ENCODE measurements at places on chromosomes 13 and 19. TPM values are rescaled to one million over a fixed set of nuclear protein-coding genes. Genes with fewer than 3 reads are reported as not detected.

DNA sequence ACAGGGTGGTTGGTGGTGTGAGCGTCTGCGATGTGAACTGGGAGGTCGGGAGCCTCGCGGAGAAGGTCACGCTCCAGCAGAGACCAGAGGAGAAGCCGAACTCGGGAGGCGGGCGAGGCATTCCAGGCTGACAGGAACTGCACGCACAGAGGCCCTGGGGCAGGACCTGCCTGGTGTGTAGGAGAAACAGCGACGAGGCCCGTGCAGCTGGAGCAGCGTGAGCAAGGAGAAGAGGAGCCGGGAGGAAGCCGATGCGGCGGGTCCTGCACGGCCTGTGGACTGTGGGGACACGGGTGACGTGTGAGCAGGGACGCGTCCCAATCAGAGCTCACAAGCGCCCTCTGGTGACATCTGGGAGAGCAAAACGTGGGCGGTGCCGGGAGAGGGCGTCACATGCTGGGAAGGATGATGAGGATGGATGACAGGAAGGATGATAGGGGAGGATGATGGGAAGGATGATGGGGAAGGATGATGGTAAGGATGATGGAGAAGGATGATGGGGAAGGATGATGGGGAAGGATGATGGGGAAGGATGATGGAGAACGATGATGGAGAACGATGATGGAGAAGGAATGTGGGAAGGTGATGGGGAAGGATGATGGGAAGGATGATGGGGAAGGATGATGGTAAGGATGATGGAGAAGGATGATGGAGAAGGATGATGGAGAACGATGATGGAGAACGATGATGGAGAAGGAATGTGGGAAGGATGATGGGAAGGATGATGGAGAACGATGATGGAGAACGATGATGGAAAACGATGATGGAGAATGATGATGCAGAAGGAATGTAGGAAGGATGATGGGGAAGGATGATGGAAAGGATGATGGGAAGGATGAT is 16.1 kb upstream of the MADCAM1 start:
- peak; percentile 28 for DNase-seq

DNA sequence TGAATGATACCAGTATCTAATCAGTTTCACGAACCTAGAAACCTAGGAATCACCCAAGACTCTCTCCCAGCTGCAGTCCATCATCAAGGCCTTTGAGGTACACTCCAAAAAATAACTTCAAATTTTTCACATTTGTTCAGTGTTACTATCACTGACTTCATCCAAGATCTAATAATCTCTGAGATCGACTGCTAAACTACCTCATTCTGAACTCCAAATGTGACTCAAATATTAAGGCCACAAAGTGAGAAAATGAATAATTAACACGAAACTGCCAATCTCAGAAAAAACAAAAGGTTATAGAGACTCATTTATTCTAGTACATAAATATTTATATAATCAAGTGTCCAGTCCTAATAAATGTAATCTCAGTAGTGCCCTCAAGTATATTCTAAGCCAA is 430.3 kb upstream of the ATXN8OS start:
- no peak for DNase-seq

DNA sequence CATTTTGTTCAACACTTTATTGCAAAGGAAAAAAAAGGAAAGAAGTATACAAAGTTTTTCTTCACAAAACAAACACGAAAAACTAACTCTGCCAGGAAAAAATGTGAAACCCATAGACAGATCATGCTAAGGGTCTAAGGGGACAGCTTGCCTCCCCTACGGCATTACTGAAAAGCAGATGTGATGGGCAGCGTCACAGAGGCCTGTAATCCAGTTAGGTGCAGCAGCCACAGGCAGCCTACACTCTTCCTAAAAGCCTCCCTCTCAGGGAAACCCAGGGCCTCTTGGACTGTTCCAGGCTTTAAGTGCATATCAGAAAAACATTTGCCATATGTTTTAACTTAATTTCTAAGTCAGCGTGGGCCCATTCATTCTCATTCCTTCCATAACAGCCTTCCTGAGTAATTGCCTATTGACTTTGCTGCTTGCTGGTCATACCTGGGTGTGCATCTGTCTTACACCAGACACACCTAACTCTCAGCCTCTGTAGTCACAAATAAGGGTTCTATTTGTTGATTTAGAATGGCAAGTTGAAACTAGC is 135.7 kb upstream of the SERP2 start:
- peak; percentile 81 for DNase-seq

DNA sequence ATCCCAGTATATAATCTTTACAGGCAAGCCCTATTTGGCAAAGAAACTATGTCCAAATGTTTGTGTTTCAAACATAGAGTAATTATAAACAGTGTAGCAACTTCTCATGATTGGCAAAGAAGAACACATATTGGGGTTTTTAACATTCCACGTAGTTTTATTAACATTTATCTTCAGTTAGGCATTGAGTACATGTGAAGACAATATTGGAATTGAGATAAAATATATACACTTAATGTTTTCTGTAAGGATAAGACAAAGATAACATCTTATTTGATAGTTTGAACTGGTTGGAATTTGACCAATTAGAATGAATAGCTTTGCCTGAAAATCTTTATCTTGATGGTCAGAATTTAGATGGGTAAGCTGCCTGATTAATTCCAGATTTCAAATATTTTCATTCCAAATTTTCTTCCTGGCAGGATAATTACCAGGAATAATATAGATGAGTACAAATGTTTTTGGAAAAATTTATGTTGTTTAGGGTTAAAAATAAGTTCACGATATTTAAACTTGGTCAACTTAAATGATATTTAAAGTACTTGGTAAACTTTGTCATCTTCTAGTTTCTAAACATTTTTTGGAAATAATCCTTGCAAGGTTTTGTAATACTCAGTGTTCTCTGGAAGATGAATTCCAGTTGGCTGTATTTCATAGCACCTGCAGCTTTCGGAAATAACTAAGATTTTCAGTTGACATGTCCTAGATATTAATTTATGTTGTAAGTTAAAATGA is 536.5 kb upstream of the SPRY2 start:
- DNase-seq = no peak

The ERICH4 gene
- polyA plus RNA-seq = not detected

The ZNF578 gene
- polyA plus RNA-seq = 0.16 TPM

DNA sequence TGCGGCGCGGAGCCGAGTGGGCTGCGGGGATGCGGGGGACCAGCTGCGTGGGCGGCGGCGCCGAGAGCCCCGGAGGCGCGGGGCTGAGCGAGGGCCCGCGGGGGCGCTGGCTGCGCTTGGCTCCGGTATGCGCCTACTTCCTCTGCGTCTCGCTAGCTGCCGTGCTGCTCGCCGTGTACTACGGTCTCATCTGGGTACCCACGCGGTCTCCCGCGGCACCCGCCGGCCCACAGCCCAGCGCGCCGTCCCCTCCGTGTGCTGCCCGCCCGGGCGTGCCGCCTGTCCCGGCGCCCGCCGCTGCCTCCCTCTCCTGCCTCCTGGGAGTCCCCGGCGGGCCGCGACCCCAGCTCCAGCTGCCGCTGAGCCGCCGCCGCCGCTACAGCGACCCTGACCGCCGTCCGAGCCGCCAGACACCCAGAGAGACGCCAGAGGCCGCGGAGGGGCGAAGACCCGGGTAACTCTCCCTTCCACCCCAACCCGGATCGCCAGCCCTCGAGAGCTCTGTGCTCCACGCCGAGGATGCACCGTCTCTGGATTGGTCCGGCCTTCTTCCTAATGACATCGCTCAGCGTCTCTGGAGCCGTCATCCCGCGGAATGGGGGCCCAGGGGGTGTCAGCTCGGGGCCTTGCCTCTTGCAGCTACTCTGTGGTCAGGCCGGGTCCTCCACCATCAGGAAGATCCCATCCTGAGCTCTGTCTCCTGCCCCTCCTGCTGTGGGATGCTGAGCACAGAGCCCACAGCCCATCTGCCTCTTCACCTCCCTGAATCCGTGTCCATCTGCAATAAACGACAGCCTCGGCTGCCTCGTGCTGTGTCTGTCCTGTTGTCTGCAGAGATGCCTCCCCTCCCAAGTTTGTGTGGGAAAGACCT is 441 bp downstream of the INAFM1 start:
- DNase-seq = no peak

The FXYD1 gene
- polyA plus RNA-seq = 0.17 TPM

The ZNF723 gene
- polyA plus RNA-seq = not detected

DNA sequence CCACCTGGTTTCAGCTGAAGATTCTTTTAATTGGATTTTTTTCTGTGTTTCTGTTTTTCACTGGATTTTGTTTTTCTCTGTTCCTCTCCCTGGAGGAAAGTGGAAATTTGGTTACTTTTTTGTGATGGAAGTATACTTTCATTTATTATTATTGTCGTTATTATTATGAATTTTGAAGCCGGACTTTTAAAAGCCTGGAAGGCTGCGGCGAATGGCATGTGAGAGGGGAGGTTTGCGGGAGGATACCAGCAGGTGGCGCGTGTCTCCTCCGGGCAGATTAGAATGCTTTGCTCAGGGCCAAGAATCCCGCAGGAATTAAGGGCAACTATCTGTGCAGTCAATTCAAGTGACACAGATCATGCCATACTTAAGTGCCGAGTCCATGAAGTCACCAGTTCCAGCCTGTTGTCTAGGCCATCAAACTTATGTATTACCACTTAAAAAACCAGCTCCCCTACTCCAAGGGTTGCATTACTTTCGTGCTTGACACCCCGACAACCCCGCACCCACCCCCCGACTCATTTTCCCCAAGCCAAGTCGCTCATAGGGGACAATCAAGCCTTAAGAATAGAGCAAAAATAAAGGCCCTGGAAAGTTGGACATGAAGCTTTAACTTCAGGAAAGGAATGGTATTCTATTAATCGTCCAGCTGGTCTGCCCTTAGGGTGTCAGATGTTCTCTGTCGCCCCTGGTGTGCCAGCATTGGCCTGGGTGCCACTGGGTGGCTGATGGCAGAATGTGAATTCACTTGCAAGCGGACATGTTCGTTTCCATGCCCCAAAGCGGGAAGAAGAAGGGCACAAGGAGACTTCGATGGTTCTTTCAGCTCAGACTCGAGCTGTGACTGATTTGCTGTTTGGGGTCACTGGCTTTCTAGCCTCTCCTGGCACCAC is 1.3 kb upstream of the LRCH1 start:
- DNase-seq = peak; percentile 56

The IGFL4 gene
- polyA plus RNA-seq = not detected

DNA sequence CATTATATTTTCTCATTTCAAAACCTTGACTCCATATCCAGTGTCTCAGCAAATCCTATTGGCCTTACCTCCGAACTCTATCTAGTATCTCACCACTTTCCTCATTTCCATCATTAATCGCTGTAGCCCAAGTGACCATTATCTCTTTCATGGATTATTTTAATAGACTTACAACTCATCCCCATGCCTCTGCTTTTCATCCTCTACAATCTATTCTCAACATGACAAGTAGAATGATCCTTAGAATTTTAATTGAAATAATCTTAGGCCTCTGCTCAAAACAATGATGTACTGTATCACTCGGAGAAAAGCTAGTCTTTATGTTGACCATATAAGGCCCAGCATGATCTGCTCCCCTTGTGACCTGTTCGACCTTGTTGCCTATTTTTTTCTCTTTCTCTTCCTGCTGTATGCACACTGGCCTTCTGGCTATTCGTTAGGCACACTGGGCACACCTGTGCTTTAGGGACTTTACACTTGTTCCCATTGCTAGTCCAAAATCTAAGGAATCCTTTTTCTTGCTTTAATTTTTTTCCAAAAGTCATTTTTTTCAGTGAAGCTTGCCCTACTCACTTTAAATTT is 21.4 kb downstream of the DNAJC15 start:
- DNase-seq = no peak

The ZNF682 gene
- not detected for polyA plus RNA-seq

The RETN gene
- polyA plus RNA-seq = not detected

DNA sequence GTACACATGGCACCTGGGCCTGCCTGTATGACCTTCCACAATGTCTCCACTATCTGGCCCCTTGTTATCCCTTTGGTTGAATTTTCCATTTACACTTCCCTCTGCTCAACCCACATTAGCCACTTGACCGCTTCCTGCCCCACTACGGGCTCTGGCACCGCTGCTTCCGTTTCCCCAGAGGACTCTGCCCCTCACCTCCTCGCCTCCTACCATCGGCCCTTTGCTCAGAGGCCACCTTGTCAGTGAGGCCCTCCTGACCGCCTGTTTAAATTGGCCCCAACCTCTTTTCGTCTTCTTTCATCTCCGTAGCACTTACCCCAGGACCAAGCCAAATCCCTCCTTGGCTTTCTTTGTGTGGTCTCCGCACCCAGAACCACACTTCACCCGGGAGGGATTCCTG is 47.4 kb downstream of the SOX1 start:
- DNase-seq = no peak

The LIM2 gene
- not detected for polyA plus RNA-seq

DNA sequence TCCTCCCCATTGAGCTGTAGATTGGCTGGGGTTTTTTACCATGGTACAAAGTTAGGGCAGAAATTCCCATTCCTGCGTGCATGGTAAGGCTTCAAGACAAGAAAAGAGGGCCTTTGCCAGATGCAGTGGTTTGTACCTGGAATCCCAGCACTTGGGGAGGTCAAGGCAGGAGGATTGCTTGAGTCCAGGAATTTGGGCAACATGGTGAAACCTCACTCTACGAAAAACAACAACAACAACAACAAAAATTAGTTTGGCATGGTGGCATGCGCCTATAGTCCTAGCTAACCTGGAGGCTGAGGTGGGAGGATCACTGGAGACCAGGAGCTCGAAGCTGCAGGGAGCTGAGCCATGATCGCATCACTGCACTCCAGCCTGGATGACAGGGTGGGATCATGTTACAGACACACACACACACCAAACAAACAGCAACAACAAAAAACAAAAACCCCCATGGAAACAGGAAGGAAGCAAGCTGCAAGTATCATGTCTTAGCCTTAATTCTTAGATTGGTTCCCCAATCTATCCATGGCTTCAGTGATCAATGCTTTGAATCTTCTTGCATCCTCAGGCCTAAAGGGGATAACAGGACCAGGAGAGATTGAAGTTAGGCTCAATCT is 5.5 kb upstream of the WTIP start:
- DNase-seq = no peak

The ARHGAP35 gene
- polyA plus RNA-seq = 18.1 TPM

GRCh38 chr19:5553892-5554291 is 13.9 kb downstream of the TINCR start:
- no peak for DNase-seq

The KASH5 gene
- polyA plus RNA-seq = not detected

DNA sequence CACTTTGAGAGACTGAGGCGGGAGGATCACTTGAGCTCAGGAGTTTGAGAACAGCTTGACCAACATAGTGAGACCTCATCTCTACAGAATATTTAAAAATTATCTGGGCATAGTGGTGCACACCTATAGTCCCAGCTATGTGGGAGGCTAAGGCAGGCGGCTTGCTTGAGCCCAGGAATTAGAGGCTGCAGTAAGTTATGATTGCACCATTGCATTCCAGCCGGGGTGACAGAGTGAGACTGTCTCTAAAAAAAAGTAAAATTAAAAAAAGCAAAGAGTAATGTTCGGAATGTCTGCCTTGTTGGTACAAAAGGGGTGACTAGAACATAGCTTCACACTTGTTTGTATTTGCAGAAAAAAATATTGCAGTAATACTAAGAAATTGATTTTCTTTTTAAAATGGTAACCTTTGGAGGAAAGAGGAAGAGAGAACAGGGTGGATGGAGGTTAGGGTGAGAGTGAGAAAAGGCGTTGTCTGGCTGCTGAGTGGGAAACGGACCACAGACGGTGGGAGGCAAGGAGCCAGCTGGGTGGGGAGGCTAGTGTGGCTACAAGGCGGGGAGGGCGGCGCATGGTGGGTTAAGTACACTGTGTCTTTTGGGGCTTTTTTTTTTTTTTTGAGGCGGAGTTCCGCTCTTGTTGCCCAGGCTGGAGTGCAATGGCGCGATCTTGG is 10.2 kb downstream of the PPP1R14A start:
- DNase-seq = no peak

The CEACAM19 gene
- polyA plus RNA-seq = 1.7 TPM

The PNMA8B gene
- polyA plus RNA-seq = 0.01 TPM

The ZNF442 gene
- 0.17 TPM for polyA plus RNA-seq

Data from mammary epithelial cell (primary cell).